ENCODE measurements at places on chromosomes 2 and 18. TPM values are rescaled to one million over a fixed set of nuclear protein-coding genes. Genes with fewer than 3 reads are reported as not detected.

Gene CNGA3
- 0.63 TPM for total RNA-seq

Gene SRD5A2
- 1.4 TPM for total RNA-seq

Gene SATB2
- total RNA-seq, result 14.1 TPM

DNA sequence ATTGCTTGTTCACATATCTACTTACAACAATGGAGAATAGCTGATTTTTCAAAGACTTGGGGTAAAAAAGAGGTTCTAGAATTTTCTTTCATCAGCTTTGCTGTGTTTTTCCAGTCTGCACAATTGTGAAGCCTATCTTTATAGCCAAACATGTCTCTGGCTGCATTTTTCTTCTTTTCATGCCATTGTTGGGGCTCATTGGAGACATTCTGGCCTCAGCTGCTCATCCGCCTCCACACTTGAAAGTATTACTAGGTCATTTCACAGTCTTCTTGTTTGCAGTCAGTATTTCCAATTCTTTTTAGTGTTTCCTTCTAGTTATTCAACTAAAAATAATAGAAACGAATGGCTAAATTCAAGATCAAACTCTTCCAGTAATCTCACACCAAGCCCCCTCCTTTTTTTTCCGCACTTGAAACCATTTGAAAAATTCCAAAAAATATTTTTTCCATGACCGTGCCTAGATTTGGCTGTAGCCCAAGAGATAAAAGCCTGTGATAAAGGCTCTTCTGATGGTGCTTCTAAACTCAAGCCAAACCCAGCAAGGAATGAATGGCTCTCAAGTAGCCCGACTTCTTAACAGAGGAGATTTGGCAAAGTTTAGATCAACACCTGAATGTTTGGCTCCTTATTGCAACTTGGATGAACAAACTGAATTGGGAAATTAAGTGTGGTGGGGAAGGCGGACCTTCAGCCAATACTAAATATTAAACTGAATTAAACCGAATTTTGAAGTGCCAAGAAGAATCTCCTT lies 103.4 kb downstream of the NRP2 start:
- H3K36me3 ChIP-seq, result no peaks in the 10 kb centered on the region
- H3K27me3 ChIP-seq, result no peaks in the 10 kb centered on the region
- DNase-seq, result no peak
- H3K4me3 ChIP-seq, result no peak overlapping the region

Gene SCN7A
- 8.7 TPM for total RNA-seq

Data from testis (tissue), 5 donors.